ENCODE measurements at places on chromosomes 5 and 9.

DNA sequence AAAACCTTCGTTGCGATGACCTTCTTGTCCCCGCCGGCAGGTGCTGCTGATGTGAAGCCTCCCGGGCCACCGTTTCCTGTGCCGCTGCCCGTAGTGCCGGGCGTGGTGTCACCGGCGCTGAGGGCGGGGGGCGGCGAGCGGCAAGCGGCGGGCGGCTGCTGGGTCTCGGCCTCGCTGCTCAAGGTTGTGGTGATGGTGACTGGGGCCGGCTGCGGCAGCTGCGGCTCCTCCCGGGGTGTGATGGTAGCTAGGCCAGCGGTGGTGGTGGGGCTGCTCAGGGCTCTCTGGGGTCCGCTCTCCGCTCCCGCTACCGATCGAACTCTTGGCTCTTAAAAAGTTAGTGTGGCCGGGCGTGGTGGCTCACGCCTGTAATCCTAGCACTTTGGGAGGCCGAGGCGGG, 36.0 kb upstream of the PTPN3 start:
- DNase-seq, result no peak

- DNase-seq, result no peak
These were observed 278.2 kb downstream of the PSAT1 start for GRCh38 chr9:78575081-78575480.

DNA sequence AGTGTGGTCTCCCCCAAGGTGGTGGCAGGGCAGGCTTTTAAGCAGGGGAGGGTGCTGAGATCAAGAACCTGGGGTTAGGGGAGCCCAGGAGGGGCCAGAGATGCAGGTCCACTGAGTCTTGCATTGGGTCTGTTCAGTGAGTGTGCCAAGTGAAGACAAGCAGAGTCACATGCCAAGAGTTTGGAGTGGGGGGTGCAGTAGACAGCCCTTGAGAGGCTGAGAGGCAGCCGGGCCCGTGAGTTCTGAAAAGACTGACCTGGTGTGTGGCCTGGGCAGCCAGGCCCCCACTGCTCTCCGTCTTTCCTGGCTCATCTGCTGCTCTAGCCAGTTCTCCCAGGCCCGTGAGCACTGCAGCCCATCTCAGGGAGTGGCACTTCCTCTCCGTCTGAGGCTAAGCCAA, 120.0 kb downstream of the DAB2IP start:
- no peak for DNase-seq

DNA sequence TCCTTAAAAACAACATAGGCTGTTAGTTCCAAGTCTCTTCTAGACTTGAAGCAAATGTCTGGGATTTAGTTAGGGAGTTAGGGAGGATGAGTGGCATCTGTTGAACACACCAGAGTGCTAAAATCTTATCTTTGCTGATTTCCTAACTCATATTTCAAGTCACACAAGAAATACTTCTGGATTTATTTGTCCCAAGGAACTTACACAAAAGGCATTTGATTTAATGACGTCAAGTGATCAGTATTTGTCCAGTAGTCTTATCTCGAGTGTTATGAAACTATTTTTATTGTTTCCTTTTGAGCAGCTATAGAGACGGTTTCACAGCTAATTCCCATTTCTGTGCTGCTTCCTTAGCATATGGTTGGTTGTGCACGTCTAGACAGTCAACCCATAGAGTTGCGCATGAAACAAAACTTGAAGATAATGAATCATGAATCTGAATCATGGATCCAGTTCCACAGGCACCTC, 140.5 kb upstream of the TUT7 start:
- DNase-seq, result no peak

DNA sequence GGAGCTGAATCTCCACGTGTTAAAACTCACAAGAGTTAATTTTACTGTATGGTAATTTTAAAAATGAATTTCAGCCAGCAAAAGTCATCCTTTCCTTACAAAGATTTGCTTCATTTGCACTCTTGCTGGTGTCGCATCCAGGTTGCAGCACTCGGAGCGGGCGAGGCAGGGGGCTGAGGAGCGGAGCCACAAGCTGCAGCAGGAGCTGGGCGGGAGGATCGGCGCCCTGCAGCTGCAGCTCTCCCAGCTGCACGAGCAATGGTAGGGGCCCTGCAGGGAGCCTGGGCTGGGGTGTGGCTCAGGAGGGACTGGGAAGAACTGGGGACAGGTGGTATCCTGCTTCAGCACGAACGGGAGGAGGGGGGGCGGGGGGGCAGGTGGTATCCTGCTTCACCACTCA, 27.1 kb downstream of the HNRNPH1 start:
- DNase-seq, result no peak

DNA sequence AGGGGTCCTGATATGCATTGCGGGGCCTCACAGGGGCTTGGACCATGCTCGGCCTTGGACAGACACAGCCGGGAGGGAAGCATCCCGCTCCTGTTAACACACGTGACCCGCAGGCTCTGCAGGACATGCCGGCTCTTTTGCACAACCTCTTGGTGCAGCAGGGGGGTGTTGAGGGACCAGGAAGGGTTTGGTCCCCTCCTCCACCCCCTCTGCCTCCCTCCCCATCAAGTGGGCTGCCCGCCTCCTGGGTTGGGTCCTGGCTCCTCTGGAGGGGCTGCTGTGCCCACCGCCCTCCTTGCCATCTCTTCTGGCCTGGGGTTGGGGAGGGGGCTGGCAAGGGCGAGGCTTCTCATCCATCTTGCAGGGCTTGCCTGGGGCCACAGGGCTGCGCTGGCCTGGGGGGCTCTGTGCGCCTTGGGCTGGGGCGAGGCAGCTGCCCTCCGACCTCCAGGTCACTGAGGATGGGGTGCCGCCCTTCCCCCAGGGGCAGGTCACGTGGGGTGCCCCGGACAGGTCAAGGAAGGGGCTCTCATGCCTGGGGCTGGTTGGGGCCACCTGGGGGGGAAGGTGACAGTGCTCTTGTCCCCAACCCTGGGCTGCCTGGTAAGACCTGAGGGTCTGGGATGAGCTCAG, 16.8 kb upstream of the SLC9A3 start:
- DNase-seq, result no peak

GRCh38 chr9:4141296-4141695, 158.6 kb downstream of the GLIS3 start:
- no peak for DNase-seq

DNA sequence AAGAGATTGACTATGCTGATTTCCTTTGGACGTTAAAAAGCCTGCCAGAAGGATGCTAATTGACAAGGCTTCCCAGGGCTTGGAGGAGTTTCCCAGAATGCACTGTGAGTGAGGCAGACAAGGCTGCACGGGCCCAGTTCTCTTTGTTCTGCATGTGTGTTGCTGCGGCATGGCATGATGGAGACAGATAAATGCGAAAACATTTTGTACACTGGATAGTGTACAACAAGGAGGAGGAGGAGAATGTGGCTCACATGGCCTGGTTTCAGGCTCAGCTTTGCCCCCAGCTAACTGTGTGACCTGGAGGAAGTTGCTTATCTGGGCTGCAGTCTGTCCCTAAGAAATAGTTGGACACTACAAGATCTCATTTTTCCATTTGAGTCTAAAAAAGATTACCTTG, 135.5 kb upstream of the CPEB4 start:
- DNase-seq, result no peak
